Activated CD4-positive, alpha-beta T cell treated with anti-CD3 and anti-CD28 coated beads, Interleukin-2, amount 50 U/mL, for 1 hour (primary cell): ENCODE measurements at places on chromosomes 2 and 18.

DNA sequence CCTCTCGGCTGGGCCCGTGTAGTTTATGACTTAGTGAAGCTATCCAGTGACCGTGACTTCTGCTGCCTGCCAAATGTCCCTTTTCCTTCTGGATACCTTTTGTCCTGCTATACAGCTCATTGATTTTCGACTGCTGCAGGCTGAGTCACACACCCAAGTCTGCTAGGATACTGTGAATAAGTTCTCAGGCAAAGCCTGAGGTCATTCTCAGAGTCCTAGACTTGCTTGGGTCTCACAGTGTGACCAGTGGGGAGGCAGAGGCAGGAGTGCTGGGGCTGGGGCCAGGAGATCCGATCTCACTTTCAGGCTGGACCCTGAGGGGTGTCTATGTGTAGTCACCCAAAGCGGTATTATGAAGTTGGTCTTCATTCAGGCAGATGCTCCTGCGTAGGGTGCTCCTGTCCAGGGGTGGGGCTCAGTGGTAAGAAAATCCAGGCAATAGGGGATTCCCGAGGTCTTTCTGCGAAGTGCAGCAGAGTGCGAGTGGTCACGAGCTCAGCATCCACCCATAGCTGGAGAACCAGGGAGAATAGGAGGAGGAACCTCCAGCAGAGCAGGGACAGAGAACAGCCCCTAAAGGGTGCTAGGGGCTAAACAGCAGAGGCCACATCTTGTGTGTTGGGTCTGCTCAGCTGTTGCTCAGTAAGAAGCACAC is 268.6 kb upstream of the NCKAP5 start:
- no peak for DNase-seq

GRCh38 chr18:35410561-35410960 is 33.4 kb upstream of the ZNF396 start:
- DNase-seq: no peak

DNA sequence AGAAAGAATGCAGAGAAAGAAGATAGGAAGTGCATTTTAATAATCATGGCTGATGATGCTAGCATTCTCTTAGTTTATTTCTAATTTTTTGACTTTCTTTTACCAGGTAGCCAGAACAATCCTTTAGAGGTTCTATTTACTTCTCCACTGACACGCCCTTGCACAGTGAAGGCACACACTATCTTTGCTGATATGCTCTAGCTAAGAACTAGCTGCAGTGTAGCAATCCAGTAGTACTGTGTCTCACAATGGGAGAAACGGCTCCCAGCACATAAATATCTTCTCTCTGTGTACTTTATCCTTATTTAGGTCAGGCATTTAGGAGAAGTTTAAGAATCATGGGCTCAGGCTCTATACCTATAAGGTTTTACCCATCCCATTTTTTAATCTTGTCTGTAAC is 1005.4 kb downstream of the LRP1B start:
- no peak for DNase-seq

- DNase-seq: no peak
Observed at GRCh38 chr2:238895891-238896600, 48.2 kb downstream of the TWIST2 start.

DNA sequence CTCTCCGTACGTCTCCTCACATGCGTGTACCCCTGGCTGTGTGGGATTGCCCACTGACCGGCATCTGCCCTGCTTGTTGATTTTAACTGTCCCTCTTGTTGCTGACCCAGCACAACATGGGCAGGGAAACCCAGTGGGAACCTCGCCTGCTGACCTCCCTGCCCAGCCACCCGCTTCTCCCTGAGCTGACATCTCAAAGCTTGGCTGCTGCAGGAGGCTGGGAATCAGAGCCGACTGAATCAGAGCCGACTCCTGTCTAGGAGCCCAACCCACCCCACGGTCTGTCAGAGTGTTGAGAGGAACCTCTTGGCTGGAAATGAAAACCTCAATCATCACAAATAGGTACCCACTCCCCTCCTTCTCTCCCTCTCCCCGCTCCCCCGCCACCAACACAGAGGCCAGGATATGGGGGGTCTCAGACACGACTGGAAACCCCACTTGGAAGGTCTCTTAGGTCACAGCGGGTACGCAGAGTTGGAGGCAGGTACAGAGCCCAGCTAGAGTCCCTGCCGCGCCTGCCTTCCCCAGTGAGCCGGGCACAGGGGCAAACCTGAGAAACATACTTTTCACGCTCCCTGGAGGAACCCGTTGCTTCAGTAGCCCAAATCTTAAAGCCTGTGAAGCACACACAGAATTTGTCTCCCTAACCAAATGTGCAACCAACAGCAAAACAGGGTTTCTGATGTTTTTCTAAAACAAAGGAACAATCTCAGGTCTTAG is 784 bp downstream of the EDAR start:
- DNase-seq: no peak

DNA sequence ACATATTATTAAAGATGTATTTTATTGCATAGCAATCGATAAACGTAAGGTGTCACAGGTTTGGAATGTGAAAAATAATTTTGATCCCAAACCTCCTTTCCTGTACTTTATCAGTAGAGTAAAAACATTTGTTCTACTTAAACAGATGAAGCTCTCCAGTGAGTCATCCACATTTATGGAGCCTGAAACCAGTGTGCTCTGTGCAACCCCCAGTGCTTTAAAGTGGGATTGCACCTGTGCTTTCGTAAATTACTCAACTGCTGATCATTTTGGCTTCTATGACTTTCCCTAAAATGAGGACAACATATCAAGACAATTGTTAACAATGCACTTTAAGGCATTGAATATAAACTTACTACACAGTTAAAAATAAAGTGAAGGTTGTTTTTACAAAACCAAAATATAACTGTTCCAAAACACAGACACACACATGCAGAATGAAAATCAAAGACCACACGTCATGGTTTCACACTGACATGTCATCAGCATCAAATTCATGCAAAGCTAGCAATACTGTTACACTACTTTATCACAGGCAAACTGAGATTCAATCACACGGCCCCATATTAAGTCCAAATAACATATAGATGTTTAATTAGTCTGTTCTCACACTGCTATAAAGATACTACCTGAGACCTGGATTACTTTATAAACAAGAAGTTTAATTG is 9.7 kb downstream of the TMEM18 start:
- DNase-seq: no peak

GRCh38 chr2:9222239-9222892 is 15.8 kb downstream of the ASAP2 start:
- no peak for DNase-seq

GRCh38 chr2:118477111-118477862 is 370.2 kb downstream of the EN1 start:
- DNase-seq: no peak
